ENCODE measurements at places on chromosomes 16 and 17.

GRCh38 chr17:38687286-38687685, 12.5 kb upstream of the EPOP start:
- DNase-seq = no peak

GRCh38 chr16:85395207-85395912, 217.8 kb upstream of the GSE1 start:
- DNase-seq = no peak

- no peak for DNase-seq
Measured at GRCh38 chr16:57384248-57385070, 12.2 kb downstream of the CX3CL1 start.

- no peak for DNase-seq
Measured at GRCh38 chr17:78962345-78962983, 17.3 kb downstream of the LGALS3BP start.

GRCh38 chr17:55152236-55152635, 112.5 kb upstream of the HLF start:
- no peak for DNase-seq

DNA sequence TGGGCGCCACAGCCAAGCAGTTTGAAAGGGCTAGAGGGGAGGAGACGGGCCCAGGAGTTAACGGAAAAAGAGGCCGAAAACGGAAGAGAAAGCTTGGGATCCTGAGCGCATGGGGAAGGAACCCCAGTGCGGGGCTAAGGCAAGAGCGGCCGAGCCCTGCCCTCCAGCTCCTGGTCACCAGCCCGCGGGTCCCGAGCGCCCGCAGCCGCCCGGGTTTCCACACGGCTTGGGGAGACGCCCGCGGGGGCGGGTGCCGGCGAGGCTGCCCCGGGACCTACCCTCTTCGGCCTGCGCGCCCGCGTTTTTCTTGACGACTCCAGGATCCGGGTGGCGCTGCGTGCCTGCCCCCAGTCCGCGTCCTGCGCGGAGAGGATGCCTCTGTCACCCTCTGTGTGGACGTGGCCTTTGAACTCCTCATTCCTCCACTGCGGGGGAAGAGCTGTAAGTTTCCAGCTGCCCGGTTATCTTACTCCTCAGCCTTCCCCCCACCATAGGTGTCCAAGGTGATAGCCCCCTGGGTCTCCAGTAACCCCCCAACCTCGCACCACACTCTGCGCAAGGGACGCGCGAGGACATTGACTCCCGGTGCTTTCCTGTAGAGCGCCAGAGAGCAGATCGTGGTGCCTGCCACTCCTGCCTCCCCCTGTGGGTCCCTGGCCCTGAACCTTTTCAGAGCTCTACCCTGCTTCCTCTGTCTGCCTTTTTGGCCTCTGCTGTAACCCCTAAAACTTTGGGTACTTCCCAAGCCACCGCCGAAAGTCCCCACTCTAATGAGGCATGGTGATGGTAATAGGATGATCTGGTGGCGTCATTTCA, 1.7 kb upstream of the CDH11 start:
- no peak for DNase-seq

DNA sequence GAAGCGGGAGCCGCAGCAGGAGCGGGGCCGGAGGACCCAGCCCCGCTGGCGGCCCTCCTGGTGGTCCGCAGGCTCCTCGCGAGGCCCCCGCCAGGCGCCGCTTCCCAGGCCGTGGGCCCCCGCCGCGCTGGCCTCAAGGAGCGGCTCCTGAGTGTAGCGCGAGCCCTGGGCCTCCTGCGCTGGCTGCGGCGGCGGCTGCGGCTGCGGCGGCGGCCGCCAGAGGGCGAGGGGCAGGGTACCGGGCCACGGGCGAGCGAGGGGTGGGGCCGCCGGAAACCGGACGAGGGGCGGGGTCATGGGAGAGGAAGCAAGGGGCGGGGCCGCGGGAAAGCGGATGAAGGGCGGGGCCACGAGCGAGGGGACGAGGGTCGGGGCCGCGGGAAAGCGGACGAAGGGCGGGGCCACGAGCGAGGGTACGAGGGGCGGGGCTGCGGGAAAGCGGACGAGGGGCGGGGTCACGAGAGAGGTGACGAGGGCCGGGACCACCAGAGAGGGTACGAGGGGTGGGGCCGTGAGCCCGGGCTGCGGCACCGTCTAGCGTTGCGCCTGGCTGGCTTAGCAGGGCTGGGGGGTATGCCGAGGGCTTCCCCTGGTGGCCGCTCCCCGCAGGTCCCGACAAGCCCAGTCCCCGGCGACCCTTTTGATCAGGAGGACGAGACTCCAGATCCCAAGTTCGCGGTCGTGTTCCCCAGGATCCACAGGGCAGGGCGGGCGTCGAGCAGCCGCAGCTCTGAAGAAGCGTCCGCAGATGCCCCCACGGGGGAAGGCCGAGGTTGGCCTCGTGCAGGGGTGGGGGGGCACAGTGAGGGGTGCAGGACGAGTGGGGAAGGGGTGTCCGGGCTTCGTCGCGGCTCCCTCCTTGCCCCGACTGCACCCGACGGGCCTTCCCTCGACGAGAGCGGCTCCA, 1.7 kb downstream of the MYO15B start:
- DNase-seq = peak; percentile 93

DNA sequence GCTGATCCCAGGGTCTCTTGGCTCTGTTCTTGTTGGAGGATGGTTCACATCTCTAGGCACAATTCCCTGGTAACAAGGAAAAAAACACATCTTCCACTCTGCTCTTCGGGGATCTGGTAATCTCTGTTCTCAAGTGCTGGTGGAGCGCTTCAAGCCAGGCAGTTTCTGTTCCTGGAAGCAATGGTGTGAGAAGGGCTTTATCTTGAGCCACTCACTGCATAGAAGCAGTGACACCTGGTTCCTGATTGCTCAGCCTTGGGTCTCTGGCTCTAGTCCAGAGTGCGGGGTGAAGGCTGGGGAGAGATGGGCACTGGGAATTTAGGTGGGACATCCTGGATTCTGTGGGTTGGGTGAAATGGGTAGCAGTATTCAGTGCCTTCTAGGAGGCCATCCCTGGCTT, 14.1 kb downstream of the AKAP1 start:
- no peak for DNase-seq

DNA sequence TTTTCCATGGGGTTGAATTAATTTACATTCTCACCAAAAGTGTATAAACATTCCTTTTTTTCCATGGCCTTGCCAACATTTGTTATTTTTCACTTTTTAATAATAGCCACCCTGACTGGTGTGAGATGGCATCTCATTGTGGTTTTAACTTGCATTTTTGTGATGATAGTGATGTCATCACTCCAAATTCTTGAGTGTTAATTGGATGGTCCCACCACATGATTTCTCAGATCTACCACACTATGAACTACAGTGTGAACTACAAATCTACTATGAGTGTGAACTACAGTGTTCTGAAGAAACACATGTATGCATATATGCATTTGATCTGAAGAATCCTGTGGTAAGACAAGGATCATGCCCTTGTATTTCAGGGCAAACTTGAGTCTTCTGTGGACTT, 340.1 kb downstream of the ABCC12 start:
- DNase-seq = no peak

DNA sequence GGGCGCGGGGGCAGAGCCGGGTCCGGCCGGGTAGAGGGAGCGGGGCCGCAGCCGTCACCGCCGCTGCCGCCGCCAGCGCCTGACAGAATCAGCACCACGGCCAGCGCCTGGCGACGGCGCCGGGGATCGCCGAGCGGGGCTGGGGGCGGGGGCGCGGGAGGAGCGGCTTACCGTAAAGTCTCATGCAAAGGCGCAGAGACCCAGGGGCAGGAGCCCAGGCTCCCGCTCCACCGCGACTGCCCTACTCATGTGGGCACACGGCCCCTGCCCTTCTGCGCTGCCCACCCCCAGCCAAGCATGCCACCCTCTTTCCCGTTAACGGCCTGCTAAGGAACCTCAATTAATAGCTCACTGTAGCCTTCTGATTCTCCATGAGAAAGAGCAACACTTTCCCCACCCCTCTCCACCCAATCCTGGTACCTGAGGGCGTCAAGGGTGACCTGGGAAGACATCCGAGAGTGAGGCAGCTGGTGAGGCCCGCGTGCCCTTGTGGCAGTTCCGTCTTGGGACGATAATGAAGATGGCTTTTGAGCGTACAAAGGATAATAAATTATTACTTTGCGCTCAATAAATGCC, at the start of gene SEZ6:
Gene SEZ6, minus strand, starts transcription at position 98 of the 576 bp plus-strand sequence. CDS start 164 bp downstream, outside the sequence.
- DNase-seq = peak; percentile 75

- DNase-seq = no peak
Measured at GRCh38 chr17:1915889-1916288, 86.1 kb downstream of the RPA1 start.

- no peak for DNase-seq
Measured at GRCh38 chr17:30235386-30236296, at the start of gene SLC6A4. Gene SLC6A4 (minus strand): TSS chr17:30235697. CDS start chr17:30221958, 13,739 bp downstream.

- no peak for DNase-seq
Measured at GRCh38 chr17:82385559-82386254, 14.1 kb downstream of the UTS2R start.

DNA sequence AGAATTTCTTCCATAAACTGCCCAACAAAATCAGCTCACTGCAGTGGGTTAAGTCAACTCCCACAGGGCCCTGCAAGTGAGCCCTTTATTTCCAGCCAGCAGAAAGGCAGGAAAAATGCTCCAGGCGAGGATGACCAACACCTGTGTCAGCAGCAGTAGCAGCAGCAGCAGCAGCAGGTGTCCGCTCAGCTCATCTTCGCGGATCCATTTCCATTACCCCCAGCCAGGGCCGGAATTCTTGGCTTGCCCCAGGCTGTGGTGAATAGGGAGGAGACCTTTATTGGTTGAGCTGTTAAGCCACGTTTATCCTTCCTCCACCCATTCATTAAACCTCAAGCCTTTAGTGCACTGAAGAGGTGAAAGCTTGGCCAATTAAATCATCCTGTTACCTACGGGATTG, 46.2 kb downstream of the MARCHF10 start:
- DNase-seq = no peak

- DNase-seq = no peak
Measured at GRCh38 chr16:66926961-66927436, 1.7 kb upstream of the RRAD start.

DNA sequence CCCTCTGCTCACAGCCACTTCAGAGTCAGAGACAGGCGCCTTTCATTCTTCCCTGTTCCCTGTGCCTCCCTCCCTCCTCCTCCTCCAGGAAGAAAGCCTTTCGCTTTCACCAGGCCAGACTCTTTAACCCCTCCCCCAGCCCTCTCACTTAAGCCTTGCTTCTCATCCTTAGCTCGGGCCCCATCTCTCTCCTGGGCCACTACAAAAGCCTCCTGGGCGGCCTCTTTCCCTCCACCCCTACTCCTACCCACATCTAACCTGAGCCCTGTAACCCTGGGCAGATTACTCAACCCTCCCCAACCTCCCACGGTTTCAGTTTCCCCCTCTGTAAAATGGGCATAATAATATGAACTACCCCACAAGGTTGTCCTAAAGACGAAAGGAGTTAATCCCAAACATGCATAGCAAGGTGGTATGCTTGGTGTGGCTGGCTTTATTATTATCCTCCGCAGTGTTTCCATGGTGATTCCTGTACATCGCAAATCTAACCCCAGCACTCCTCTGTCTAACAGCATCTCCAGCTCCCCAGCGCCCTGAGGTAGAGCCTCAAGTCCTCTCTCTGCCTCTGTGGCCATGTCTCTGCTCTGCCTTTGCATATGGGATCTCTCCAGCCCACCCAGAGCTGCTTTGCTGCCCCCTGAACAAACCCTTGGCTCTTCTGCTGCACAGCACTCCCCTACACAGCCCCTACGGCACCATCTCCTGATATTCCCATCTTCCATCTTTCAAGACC, 17.7 kb downstream of the PIMREG start:
- DNase-seq = no peak

- no peak for DNase-seq
Measured at GRCh38 chr17:66963909-66964771, at the start of gene CACNG4. Gene CACNG4 (plus strand): TSS chr17:66964707. CDS start chr17:66964912, 205 bp downstream.

DNA sequence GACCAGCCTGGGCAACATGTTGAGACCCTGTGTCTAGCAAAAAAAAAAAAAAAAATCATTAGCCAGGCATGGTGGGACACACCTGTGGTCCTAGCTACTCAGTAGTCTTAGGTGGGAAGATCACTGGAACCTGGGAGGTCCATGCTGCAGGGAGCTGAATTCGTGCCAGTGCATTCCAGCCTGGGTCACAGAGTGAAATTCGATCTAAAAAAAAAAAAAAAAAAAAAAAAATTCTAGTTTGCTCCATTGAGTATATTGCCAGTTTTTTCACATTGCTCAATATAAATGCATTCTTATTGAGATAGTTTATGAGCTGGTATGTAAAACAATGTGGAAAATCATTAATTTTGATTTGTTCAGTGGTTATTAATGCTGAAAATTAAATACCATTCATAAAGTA, 52.0 kb downstream of the ABHD15 start:
- DNase-seq = no peak

DNA sequence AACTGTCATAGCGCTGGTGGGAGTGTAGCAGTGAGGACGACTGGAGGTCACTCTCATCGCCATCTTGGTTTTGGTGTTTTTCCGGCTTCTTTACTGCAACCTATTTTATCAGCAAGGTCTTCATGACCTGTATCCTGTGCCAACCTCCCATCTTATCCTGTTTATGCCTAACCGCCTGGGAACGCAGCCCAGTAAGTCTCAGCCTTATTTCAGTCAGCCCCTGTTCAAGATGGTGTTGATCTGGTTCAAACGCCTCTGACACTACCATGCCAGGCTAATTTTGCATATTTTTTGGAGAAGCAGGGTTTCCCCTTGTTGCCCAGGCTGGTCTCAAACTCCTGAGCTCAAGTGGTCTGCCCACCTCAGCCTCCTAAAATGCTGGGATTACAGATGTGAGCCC, 179.8 kb upstream of the HSBP1 start:
- DNase-seq = no peak

- no peak for DNase-seq
Measured at GRCh38 chr16:19781226-19781625, 63.2 kb downstream of the IQCK start.

GRCh38 chr16:86089991-86090390, 191.0 kb downstream of the IRF8 start:
- DNase-seq = no peak

DNA sequence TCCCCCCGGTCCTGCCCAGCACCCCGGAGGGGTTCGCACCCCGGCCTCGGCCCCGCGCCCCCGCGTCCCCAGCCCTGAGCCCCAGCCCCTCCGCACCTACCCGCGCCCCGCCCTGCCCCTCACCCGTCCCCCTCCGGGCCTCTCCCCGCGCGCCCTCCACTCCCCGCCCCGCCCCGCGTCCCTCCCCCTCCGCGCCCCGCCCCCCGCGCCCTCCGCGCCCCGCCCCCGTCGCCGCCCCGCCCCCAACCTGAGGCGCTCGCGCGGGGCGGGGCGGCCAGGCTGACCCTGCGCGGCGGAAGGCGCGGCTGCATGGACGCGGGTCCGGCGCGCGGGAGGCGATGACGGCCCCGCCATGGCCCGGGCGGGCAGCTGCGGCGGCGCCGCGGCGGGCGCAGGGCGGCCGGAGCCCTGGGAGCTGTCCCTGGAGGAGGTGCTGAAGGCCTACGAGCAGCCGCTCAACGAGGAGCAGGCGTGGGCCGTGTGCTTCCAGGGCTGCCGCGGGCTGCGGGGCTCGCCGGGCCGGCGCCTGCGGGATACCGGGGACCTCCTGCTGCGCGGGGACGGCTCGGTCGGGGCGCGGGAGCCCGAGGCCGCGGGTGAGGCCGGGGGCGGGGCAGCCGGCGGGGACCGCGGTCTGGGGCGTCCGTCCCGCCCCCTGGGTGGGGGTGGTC, at the start of gene SPIRE2:
Gene SPIRE2, plus strand, starts transcription at position 277 of the 671 bp plus-strand sequence. Its CDS starts 76 bp downstream, at position 353.
- peak; percentile 16 for DNase-seq
